ENCODE measurements at places on chromosomes 5 and 9.
A peak's percentile ranks its signal among the peaks of the same experiment; 100 is the strongest.

GRCh38 chr5:80466669-80467485 lies 21.0 kb upstream of the FAM151B start:
- peak; percentile 84 for DNase-seq

DNA sequence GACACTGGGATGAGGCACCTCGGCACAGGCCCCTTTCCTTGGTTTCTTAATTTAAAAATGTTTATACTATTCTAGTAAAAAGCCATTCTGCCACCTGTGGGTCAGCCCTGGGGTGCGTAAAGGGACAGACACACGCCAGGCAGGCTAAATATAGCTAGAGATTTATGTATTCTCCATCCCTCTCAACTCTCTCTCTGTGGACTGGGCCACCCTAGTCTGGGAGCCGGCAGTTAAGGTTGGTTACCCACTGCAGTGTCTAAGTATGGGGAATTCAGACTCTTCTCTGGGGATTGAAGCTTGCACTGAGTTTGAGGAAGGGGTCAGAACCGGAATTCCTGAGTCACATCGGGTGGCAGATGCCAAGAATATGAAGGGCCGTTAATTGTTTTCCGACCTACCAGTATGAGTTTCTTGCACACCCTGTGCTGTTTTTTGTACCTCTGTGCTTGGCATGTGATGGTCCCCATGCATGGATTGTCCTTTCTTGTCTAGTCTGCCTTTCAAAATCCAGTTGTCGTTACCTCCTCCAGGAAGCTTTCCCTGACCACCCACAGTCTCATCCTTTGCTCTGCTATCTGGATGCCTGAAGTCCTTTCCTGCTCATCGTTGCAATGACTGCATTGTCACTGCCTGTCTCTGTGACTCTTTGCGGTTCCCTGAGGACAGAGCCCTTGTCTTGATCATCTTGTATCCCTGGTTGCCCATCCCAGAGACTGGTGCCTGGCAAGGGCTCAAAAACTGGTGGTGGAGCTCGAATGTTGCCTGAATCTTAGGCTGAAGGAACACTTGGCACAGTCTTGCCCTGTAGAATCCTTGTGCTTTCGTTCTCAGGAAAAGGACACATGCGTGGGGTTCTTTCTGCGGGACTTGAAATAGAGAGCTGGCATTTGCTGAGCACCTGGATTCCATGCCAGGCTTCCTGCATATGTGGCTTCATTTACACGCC lies 2.1 kb downstream of the NEURL1B start:
- DNase-seq: no peak

GRCh38 chr5:94691949-94692348 lies 73.5 kb downstream of the SLF1 start:
- no peak for DNase-seq

- DNase-seq: no peak
Measured at GRCh38 chr9:92432350-92432749, 8.1 kb upstream of the OMD start.

DNA sequence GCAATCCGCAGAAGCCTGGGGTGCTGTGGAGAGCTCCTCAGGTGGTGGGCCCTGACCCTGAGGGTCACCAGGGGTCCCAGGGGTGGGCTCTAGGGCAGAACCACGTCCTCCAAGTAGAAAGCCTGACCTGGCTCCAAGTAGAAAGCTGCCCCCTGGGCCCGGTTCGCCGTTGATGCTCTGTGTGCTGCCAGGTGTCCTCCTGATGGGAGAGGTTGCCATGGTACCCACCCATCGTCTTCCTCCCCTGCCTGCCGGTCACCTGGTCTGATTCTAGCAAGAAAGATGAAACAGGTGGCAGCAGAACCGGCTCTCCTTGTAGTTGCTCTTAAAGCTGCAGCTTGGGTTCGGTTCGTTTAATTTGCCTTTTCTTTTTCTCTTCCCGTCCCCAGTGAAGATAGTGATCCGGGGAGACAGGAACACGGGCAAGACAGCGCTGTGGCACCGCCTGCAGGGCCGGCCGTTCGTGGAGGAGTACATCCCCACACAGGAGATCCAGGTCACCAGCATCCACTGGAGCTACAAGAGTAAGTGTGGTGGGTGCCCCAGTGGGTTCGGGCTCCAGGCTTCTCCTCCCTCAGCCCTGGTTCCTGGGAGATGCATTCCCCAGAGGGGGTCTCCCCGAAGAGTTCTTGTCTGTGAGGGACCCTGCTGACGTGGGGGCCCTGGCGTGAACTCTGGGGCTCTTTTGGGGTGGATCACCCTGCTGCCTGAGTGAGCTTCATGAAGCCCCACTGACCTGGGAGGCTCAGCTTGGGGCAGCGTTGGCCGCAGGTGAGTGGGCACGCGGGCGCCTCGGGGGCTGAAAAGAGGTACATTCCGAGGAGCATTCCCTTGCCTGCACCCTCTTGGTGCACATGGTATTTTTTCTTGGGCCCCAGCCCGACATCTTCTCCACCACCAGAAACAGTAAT lies 15.6 kb downstream of the RABL6 start:
- DNase-seq: no peak

GRCh38 chr9:127586537-127586936 lies 25.5 kb upstream of the STXBP1 start:
- DNase-seq: peak; percentile 85

DNA sequence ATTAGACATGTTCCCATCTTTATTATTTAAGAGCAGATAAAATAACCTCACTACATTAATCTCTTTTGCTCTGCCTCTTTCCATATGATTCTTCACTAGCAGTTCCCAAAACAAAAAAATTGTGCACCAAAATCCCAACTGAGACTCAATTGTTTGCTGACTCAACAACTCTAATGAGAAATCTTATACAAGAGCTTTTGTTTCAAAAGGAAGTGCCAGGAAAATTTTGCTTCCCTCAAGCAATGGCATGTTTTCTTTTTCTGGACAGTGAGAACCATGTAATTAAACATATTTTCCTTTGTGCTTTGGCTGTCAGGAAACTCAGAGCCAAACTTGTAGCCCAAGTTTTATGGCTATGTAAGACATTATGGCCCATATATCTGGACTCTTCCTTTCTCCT lies 62.0 kb downstream of the TMC1 start:
- no peak for DNase-seq

- DNase-seq: no peak
Measured at GRCh38 chr9:16134351-16134750, 581.5 kb downstream of the CCDC171 start.

GRCh38 chr9:87696641-87697040 lies 29.3 kb upstream of the CTSL start:
- DNase-seq: no peak

DNA sequence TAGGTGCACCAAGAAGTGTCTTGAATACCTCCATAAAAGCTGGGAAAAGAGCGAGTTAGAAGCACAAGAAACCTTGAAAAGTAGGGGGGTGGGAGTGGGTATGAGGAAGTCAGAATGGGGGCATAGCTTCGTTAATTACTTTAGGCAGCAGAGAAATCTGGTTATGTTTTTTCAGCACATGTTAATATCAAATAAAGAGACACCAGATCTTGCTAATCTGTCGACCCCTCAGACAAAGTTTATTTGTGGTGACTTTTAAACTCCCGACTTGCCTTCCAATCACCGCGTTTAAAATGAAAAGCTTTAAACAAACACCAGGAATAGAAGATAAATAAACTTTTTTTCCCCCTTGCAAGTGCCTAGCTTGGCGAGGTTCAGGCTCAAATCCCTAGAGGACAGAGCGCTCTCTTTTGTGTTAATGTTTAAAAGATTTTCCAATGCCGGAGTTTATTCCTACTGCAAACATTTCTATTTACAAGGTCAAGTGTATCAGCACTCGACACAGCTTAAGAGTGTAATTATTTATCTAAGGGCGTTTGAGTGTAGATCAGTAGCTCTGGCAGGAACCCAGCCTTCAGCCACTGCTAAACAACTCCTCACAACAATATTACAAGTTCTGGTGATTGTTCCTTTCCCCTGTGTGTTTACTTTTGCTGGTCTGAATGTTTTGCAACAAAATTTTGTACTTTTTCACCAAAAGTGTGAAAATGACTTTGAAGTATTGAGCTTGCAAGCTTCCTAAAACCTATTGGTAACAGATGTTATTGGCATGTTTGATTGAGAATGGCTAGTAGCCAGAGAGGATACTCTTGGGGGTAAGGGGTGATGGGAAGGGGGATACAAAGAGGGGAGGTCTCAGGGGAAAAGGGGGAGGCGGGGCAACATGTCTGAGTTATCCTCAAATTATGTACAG lies 3.8 kb downstream of the GAS1 start:
- DNase-seq: no peak

GRCh38 chr9:124108216-124108615 lies 96.6 kb downstream of the LHX2 start:
- no peak for DNase-seq

DNA sequence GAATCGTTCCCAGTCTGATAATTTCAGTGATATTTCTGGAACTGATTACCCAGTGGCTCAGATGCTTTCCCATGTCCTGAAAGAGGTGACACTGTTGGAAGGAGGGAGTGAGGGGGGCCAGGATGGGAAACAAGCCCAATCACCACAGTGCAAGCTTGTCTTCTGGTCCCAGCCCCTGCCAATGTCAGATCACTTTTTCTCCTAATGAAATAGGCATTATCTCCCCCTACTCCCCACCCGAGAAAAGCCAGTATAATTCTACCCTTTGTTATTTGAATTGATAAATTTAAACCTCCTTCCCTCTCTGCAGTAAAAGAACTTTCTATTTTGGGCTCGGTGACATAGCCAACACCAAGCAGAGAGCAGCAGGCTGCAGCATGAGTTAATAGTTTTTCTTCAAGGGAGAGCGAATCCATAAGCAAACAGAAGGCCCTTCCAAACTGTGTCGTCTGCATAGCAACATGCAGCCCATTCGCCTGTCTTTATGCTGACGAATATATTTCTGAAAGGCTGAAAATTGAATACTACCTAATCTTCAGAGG lies 14.6 kb upstream of the PPP2CA start:
- DNase-seq: peak; percentile 45

DNA sequence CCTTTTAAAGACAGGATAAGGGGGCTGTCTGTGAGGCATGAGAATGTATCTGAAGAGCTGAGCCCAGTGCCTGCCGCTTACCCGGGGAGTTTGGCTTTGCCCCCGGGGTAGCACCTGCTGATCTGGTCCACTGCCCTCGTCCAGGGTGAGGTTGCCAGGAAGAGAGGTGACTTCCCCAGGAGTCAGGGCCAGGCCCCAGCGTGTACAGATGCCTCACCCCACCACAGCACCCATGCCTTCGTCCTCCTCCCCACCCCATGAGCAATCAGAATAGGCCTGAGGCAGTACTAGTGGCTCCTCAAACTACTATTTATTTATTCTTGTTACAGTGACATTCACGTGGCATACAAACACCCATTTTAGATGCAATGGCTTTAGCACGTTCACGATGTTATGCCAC lies 15.7 kb upstream of the AIF1L start:
- DNase-seq: no peak

DNA sequence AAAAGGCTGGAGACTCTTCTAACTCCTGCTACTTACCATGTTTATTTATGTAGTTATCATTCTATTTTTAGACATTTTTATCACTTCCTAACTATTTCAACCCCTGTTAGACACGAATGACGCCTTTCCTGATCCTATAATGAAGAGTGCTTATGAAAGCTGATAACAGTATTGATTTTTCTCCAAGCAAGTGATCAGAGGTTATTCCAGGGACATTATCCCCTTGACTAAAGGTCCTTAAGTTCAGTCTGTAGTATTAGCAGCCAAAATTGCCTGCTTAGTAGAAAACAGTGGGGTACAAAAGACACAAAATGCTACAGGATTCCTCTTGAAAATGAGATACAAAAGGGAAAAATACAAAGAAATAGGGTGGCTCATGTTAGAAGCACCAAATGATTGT lies 235.6 kb downstream of the DNAH5 start:
- no peak for DNase-seq

DNA sequence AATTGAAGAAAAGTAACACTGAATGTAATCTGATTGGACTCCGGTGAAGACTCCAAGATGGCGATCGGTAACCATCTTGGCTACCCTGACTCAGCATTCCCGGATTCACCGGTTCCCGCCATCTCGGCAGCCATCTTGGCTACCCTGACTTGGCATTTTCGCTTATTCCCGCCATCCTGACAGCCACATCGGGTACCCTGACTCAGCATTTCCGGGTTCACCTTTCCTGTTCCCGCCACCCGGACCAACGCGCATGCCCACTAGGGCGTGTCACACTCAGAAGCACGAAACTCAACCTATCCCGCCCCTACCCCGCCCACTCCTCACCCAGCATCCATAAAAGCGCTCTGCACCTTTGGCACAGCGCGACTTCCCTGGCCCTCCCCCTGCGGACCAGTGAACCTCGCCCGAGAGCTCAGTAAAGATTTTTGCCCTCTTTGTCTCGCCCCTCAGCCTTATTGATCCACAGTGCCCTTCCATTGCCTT lies 17.2 kb downstream of the SPTLC1 start:
- peak; percentile 67 for DNase-seq

DNA sequence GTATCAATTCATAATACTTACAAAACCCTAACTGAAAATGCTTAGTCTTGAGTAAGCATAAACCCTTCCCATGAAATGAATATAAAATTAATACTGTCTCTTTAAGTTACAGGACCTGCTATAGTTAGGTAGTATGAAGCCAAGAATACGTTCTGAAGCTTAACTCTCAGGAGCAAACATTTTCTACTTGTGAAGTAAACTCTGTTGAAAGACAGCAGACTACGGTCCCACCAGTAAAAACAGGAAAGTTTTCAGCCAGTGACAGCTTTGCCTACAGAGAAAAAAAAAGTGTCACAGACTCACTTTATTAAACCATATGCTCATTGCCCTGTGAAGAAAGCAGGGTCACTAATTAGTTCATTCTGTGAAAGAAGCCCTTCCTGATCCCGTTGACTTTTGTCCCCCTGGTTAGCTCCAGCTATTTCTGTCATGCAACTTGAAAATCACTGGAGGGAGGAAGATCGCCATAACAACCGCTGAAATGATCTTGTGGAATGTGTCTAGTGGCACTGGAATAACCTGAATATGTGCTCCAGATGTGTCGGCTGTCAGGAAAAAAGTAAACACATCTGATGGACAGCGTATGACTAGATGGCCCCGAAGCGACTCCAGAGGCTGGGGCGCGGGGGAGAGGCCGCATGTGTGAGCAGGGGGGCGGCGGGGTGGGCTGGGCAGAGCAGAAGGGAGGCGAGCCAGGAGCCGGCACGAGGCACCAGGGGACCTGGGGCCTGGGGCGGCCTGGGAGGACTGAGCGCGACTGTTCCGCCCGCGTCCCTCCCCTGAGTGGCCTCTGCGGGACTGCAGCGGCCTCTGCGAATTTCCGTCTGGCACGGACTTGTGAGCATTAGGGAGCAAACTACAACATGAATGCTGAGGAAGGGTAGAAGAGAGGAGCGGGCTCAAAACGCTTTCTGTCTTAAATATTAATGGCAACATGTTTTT lies 41.9 kb downstream of the BNC2 start:
- DNase-seq: no peak

DNA sequence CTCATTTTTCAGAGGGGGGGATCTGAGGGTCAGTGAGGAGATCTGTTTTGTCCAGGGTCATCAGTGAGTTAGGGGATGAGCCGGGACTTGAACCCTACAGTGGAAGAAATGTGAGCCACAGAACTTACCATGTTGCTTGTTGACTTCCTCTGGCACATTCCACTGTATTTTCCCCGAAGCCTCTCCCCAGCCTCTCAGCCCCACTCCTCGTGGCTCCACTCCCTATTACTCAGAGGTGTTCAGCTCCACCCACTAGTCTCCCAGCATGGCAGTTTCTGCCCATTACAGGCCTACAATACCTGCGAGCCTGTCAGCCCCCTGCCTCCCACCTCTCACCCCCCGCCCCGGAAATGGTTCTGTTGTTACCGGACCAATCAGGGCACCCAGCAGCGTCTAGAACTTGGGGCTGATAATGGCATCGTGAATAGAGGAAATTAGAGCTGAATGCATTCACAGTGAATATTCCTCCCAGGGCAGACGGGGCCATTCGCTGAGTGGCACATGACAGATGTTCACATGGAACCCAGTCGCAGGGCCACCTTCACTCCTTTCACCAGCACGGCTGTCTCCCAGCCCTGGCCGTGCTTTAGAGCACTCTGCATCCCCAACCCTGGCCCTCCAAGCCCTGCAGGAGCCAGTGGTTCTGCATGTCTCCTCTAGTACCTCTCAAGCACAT lies 81.6 kb downstream of the KCNIP1 start:
- no peak for DNase-seq

Measured in inflammatory macrophage (primary cell).